ENCODE measurements at places on chromosomes 5 and 9.
A peak's percentile ranks its signal among the peaks of the same experiment; 100 is the strongest.

- DNase-seq, result no peak
Measured at GRCh38 chr9:136219276-136219675, 14.3 kb upstream of the LHX3 start.

GRCh38 chr9:88578121-88579049 is 43.4 kb downstream of the NXNL2 start:
- DNase-seq, result peak; percentile 80

DNA sequence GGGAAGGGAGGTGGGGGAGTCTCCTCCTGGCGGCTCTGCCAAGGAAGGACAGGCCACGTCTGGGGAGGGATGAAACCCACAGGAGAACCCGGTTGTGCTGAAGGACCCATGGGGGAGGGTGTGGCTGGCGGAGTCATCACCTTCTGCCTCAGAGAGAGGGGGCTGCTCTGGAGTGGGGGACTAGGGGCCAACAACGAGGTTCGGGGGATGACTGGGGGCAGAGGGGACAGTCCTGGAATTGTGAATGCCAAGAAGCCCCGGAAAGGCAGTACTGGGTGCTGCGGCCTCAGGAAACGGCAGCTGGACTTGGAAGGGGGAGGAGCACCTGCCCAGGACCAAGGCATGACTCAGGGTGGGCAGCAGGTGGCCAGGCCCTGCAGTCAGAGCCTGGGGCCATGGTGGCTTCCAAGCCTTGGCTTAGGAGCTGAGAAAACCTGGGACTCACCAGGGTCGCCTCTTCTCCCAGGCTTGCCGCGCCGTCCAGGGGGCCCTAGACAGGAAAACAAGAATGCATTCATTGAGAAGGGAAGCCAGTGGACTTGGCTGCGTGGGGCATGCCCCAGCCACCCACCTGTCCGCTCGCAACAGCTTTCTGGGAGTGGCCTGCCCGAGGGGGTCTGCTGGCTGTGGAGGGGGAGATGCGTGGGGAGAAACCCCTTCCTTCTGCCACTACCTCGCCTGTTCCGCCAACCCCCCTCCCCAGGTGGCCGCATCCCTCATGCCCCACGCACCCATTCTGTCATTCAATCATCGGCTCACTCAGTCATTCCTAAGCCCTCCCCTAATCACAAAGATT is 74.0 kb upstream of the PHYKPL start:
- no peak for DNase-seq

- DNase-seq, result no peak
Measured at GRCh38 chr9:95368377-95369160, 51.1 kb upstream of the FANCC start.

GRCh38 chr5:50767588-50767987 is 101.2 kb downstream of the PARP8 start:
- no peak for DNase-seq
